ENCODE measurements at places on chromosomes 6 and 20.

DNA sequence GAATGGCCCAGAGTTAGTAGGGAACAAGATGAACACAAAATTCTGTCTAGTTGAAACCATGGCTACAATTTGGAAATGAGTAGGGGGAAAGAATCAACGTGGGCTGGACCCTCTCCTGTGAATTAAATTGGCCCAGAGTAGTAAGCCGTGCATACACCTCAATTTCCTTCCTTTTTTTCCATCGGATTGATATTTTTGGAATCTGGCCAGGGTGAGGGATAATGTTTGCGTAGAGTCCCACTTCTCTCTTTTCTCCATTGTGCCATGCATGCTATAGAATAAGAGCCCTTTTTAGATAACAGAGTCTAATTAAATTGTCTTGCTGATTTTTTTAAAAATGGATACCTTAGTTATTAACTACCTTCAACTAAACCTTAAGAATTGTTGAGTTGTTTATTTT, 35.2 kb downstream of the XRN2 start:
- DNase-seq = no peak

DNA sequence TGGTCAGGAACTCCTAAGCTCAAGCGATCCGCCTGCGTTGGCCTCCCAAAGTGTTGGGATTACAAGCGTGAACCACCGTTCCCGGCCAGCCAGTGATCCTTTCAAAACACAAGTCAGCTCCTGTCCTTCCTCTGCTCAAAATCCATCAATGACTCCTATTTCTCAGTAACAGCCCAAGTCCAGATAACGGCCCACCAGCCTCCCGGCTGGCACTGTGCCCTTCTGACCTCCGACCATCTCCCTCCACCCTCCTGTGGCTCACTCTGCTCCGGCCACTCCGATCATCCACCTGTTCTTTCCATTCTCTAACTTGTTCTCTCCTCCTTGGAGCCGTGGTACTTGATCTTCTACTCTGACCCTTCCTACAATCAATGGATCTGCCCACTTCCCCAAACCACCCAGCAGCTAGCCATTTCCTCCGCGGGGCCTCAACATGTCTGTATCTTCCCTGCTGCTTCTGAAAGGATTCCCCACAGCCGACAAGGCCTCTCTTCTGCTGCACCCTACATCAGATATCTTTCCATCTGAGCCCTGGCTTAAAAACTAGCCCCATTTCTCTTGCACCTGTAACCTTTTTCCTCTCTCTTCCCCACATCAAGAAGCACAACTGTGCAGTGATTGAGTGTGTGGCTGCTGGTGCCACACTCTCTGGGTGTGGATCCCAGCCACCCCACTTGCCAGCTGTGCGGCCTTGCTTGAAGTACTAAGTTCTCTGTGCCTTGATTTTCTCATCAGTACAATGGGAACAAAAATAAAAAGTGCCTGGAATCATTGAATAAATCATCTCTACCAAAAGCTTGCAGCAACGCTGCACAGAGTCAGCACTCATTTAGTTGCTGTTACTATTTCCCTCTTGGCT, 6.1 kb upstream of the ZMYND8 start:
- no peak for DNase-seq

- DNase-seq = no peak
These were observed at the start of gene FAM162B for GRCh38 chr6:116764961-116765841. Gene FAM162B, minus strand, starts transcription at chr6:116765719. Its CDS starts 143 bp downstream, at chr6:116765576.

DNA sequence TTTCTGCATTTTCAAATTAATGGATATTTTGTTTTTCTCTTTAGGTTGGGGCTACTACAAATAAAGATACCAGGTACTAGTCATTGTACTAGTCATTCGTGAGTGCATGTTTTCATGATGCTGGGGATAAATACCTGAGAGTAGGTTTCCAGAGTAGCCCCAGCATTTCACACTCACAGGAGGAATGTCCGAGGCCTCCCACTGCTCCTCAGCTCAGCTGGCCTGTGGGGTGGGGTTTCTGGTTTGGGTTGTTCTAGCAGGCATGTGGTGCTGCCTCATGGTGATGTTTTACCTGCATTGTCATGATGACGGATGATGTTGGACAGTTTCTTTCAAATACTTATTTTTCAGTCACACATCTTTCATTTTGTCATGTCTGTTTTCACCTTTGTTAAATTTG, 144.5 kb downstream of the SMOC2 start:
- DNase-seq = no peak

- DNase-seq = no peak
These were observed 136.2 kb downstream of the GMPR start for GRCh38 chr6:16374461-16375200.

GRCh38 chr6:42562788-42563405, 932 bp upstream of the UBR2 start:
- no peak for DNase-seq

- DNase-seq = no peak
These were observed 21.9 kb upstream of the TAF8 start for GRCh38 chr6:42028234-42029061.

GRCh38 chr20:34309691-34310090, 6.5 kb upstream of the AHCY start:
- DNase-seq = no peak

DNA sequence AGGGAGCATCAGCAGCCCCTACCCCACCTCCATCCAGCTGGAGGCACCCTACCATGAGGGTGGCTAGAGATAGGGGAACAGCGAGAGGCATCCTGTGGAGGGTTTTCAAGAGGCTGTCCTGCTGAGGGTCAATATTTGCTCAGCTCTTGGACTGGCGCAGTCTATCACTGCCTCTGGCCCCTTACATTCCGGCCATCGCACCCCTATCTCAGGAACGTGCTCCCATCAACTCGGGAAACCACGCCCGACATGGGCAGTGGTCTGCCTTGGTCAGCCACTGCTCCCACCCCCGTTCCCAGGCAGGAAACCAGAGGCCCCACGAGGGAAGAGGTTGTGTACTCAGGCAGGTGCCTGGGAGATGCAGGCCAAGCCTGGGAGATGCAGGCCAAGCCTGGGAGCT, 57.9 kb downstream of the VEGFA start:
- no peak for DNase-seq

GRCh38 chr20:46256293-46256692, 52.0 kb downstream of the CDH22 start:
- DNase-seq = no peak

- DNase-seq = no peak
These were observed 93.6 kb downstream of the STXBP5 start for GRCh38 chr6:147297663-147298316.

DNA sequence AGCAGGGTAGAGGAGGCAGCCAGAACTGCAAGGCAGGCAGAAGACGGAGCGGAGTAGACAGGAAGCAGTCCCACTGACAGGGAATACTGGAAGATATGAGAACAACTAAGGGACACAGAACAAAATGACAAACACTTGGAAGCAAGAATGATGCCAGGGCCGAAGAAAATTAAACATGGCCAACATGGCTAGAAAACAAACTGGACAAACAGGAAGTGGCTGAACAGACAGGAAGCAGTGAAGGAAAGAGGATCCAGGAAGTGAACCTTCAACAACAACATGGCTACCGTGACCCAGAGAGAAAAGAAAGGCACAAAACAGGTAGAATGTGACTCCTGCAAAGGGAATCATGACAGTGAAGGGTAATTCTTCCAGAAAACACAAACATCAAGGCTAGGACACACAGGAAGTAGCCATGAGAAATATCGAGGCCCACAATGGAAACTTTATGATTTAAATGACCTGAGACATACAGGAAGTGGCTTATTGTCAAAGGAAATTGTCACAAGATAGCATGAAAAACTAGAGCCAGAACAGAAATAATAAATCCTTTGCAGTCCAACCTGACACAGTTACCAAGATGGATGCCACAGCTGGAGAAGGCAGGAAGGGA, 9.1 kb downstream of the COL11A2 start:
- DNase-seq = no peak

DNA sequence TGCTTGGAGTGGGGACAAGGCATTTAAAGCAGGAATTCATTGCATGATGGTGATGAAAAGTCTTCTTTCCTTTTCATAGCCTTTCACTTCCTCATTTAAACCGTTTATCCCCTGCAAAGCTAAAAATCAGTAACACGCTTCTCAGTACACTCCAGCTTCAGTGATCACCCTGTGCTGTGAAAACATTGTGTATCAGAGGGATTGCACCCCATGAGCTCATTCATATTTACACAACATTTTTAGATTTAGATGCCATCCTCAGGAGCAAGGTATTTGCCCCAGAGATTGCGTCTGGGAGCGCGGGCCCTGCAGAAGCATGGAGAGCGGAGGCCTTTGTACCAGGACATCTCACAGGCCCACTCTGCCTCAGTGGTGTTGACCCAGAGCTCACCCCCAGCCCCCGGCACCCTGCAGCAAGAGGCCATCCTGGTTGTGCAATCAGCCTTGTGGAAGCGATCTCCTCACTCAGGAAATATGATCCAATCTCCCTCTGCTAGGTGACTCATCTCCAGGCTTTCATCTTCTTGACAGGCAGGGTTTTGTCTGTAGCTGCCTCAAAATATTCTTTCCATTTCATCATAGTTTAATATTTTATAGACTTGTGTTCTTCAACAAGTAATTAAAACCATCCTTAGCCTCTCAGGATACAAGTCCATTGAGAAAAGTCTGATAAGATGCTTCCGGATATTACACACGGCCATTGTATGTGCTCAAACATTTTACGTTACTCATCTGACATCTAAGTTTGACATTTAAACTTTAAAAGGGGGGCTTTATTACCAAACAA, 38.9 kb upstream of the THBS2 start:
- no peak for DNase-seq

- DNase-seq = no peak
These were observed 148.9 kb downstream of the CEBPB start for GRCh38 chr20:50339466-50339901.

- no peak for DNase-seq
These were observed 33.3 kb upstream of the EZR start for GRCh38 chr6:158852312-158853071.

DNA sequence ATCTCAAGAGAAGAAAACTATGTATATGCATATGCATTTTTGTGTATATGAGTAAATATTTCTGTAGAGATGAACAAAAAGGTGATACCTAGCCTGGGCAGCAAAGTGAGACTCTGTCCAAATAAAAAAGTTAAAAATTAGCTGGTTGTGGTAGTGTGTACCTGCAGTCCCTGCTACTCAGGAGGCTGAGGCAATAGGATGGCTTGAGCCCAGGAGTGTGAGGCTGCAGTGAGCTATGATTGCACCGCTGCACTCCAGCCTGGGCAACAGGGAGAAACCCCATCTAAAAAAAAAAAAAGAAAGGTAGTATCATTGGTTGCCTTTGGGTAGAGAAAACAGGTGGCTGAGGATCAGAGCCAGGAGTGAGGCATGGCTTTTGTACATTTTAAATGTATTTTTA, 50.9 kb downstream of the KLHL31 start:
- no peak for DNase-seq

GRCh38 chr6:157151989-157152388, 171.3 kb downstream of the TMEM242 start:
- no peak for DNase-seq

- DNase-seq = no peak
These were observed 56.0 kb downstream of the CLIC5 start for GRCh38 chr6:45959534-45960145.

DNA sequence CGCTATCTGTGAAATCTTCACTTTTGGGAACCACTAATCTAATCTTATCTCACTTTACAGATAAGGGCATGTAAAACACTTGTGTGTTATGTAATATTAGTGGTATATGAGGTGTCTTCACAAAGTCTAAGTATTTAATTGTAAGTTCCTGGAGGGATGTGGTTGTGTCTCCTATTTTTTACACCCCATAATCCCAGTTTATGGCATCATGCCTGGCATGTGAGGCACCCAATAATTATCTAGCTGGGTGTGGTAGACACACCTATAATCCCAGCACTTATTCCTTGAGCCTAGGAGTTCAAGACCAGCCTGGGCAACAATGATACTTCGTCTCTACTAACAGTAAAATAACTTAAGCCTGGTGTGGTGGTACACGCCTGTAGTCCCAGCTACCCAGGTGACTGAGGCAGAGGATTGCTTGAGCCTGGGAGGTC, 16.5 kb upstream of the TBCC start:
- DNase-seq = no peak

DNA sequence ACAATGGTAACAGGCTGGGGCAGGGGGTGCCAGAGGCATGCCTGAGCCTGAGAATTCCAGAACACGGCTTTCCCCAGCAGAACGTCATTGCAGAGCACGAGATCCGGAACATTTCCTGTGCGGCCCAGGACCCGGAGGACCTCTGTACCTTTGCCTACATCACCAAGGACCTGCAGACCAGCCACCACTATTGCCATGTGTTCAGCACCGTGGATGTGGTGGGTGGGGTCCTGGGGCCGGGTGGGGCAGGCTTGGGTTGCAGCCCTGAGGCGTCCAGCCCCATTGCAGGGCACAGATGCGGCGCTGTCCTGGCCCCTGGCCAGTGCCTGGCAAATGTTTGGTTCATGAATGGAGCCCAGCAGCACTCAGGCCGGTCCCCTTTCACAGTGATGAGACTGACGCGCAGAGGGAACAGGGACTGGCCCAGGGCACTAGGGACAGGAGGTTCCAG, 57.1 kb downstream of the TCP11 start:
- DNase-seq = no peak

- no peak for DNase-seq
These were observed 135.7 kb downstream of the BCAS1 start for GRCh38 chr20:53934421-53935343.
